ENCODE measurements at places on chromosomes 12 and 14.

DNA sequence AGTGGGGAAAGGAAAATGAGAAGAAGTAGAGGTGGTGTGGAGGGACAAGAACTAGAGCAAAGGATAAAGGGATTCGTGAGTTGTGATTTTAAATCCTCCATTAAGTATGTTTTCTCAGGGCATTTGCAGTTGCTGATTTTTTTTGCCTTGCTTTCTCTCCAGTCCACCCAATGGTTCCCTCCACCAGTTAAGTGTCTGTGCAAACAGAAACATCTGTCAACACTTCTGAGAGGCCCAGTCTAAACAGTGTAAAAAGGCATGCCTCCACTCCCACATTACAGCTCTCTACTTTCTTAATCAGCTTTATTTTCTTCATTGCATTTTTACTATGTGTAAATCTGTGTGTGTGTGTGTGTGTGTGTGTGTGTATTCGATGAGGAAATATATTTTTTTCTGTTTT lies 141.2 kb downstream of the PPFIA2 start:
- no peak for DNase-seq

- no peak for DNase-seq
Observed at GRCh38 chr12:51269174-51270066, 795 bp downstream of the SMAGP start.

- peak; percentile 90 for DNase-seq
Observed at GRCh38 chr12:50763639-50764285, at the start of gene ATF1. Gene ATF1 (plus strand): TSS chr12:50764101. CDS start chr12:50780146, 16,045 bp downstream.

DNA sequence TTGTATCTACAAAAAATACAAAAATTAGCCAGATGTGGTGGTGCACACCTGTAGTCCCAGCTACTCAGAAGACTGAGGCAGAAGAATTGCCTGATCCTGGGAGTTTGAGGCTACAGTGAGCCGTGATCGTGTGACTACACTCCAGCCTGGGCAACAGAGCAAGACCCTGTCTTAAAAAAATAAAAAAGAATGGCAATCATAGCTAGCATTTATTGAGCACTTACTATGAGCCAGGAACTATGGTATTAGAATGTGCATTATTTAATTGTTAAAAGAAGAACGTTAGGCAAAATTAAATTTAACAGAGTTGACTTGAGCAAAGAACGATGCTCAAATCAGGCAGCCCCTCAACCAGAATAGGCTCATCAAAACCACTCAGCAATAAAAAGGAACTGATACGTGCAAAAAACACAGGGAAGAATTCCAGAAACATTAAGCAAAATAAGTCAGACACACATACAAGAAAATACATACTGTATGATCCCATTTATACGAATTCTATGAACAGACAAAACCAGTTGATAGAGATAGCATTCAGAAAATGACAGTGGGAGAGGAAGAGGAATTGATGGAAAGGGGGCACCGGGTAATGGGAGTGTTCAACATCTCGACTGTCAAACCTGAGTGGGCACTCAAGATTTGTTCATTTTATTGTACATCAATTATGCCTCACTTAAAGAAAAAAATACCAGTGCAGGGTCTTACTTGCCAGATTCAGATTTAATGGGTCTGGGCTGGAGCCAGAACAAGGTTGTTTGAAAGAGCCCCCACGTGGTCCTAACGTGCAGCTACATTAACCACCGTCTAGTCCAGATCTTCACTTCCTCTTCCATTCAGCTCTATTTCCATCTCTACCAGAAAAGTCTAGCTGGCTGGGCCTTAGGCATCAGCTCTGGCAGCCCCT lies 8.0 kb downstream of the SCNN1A start:
- DNase-seq, result no peak

- DNase-seq, result no peak
Observed at GRCh38 chr14:91398707-91399106, 18.9 kb downstream of the CCDC88C start.

DNA sequence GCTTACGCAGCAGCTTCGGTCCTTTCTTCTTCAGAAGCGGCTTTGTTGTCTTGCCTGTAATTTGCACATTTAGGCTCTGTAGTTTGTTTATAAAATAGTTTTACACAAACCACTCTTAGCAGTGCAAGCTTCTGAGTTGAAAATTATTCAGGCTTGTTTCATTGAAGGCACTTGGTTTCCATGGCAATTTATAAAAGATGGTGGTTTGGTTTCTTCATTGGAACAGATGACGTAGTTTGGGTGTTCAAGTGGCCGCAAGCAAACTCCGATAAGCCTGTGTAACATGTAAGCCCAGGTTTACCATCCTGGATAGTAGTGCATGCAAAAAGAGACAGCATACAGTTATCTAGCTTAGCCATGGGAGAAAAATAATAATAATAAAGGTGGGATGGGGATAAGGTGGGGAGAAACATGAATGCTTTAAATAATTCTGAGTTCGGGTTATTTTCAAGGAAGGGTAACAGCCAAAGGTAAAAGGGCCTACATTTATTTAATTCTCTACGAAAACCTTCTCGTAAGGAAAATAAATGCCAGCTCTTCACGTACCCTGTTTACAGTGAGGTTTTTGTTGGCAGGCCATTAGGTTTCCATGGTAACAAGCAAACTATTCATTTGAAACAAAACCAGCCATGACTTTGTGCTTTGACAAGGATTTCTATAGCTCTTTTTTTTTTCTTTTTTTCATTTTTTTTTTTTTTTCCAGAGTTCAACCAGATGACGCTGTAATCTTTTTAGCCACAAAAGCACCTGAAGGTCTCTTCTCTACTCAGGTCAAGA lies 189.6 kb upstream of the RPL10L start:
- DNase-seq, result no peak

DNA sequence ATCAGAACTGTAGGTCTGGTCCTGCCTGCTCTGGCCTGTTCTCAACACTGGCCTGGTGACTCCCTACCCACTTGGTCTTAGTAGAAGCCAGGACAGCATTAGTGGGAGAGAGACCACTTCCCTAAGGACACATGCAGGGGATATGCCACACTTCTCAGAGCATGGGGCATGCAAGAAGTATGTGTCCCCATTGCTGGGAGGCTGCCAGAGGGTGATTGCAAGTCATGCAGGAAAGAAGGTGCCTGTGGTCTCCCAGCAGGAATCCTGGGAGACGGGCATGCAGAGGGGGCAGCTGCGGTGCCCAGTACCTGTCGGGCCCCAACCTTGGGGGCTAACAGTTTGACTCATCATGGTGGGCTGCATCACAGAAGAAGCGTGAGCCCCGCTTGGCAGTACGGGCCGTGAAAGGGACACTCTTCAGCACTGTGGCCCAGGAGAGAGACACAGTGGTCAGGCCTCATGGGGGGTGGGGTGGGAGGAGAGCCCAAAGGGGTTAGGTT lies 23.0 kb downstream of the PRPF40B start:
- DNase-seq, result no peak

DNA sequence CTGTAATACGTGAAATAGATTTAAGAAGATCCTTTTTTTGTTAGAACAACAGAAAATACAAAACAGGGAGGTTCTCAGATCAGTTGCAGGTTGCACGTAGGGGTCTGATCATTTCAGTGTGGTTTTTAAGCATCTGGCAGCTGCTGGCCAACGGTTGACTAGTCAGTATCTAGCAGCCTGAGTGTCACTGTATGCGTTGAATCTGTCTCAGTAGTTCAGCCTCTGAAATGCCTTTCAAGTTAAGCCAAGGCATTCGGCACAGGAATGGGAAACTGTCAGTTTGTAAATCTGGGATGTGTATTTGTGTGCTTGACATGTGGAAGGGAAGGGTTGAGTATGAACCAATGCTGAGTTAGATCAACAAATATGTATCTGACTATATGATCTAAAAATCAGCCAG lies 165.9 kb downstream of the CACNA1C start:
- no peak for DNase-seq

DNA sequence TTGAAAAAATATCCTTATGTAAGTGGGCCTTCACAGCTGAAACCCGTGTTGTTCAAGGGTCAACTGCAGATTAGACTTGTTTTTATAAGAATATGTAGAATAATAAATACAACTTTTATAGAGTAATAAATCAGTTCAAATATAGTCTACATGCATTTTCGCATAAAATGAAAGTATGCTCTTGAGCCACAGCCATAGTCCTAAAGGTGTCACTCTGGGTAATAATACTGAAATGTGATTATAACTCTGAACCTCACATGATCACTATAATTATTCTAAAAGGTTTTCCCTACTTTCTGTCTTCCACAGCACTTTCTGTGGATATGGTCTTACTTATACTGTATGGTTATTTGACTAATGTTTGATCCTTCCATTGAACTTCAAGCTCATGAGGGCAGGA lies 185.8 kb downstream of the SLC6A15 start:
- DNase-seq, result no peak

Data from tibial artery (tissue), 4 donors.